ENCODE measurements at places on chromosomes 7 and 10. TPM values are rescaled to one million over a fixed set of nuclear protein-coding genes. Genes with fewer than 3 reads are reported as not detected.

GRCh38 chr10:128549101-128549608 is 422.9 kb upstream of the MKI67 start:
- no peak for DNase-seq

DNA sequence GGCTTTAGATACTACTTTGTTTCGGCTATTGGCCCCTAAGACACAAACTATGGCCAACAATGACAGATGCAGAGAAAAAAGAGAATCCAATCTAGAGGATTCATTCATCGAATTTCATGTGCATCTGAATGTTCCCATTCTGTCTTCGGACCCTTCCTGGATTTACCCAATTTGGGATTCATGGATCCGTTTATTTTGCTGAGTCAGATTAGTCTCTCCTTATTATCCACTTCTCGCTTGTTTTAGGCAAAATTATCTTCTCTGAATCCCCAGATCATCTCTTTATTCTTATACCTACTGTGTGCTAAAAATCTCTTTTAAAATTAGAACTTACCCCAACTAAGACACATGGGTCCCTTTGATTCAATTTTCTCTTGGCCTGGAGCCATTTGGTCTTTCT is 6.5 kb downstream of the TRPV6 start:
- no peak for DNase-seq

GRCh38 chr10:110916554-110917346 is 2.2 kb downstream of the BBIP1 start:
- DNase-seq: no peak

DNA sequence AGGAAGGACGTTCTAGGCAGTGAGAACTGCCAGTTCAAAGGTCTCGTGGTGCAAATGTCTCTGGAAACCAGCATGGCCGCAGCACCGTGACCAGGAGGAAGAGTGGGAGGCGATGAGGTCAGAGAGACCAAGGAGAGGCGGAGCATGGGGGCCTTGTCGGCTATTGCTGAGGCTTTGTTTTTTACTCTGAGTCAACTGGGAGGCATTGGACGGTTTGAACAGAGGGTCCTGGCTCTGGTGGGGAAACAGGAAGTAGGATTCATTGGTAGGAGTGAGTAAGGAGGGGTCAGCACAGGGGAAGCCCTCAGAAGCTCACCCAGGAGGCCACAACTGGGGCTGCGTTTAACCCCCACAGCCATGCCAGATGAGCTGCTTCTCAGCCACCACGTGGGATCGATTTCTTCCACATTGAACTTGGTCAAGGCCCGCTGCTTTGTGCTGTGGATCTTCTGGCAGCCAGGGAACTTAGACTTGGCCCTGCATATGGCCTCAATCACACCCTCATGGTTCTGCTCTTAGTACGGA is 22.2 kb upstream of the SH2B2 start:
- no peak for DNase-seq

- DNase-seq: no peak
Observed at GRCh38 chr10:117532451-117533107, 10.0 kb upstream of the EMX2 start.

GRCh38 chr7:76296743-76297740 is 5.4 kb upstream of the HSPB1 start:
- peak; percentile 99 for DNase-seq

DNA sequence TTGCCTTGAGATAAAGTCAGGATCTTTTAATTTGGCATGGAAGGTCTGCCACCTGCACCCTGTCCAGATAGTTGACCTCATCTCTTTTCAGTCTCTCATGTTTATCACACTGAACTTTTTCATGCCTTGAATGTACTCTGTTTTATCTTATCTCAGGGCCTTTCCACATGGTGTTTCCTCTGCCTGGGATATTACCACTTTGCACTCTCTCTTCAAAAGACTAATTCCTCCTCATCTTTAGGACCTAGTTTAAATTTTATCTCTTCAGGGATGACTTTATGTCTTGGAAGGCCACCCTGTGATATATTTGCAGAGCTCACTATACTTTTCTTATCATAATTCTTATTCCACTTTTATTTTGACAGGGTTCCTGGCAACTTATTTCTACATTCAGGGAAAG is 150.0 kb downstream of the DNAJB9 start:
- no peak for DNase-seq

GRCh38 chr7:45923818-45924217 is 2.7 kb upstream of the IGFBP3 start:
- DNase-seq: no peak

DNA sequence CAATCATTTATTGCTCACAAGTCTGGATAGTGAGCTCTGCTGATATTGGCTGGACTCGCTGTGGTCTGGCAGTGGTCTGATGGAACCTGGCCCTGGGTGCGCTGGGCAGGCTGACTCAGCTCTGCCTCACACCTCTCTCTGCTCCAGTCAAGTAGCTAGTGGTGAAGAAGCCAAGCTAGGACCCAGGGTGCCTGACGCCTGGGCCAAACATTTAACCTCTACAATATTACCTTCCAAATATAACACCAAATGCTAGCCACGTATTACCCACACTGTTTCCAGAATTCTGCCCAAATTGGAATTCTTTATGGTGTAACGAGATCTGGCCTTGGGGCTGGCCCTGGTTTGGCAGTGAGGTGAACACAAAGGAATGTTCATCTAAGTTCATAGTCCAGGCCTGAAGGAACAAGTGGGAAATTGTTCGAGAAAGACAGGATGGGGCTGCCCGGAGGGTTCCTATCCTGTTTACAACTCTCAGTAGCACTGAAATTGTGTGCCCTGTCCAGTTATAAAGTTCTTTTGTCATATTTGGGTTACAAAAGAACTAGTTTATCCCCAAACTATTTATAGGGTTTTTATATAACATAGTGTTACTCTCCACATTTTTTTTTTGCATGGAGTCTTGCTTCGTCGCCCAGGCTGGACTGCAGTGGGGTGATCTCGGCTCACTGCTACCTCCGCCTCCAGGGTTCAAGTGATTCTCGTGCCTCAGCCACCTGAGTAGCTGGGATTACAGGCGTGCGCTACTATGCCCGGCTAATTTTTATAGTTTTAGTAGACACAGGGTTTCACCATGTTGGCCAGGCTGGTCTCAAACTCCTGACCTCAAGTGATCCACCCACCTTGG is 16.3 kb downstream of the OR2AE1 start:
- DNase-seq: peak; percentile 87

GRCh38 chr7:143381427-143382125 is 431 bp downstream of the ZYX start:
- DNase-seq: no peak

- no peak for DNase-seq
Observed at GRCh38 chr10:82757901-82758300, 882.9 kb downstream of the NRG3 start.

DNA sequence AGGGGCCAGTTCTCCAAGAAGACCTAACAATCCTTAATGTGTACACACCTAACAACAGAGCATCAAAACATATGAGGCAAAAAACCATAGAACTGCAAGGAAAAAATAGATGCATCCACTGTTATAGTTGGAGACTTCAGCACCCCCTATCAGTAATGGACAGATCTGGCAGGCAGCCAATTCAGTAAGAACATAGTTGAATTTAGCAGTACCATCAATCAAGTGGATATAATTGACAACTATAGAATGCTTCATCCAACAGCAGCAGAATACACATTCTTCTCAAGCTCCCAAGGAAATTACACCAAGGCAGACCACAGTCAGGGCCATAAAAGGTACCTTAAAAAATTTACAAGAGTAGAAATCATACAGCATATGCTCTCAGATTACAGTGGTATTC is 42.2 kb downstream of the POLL start:
- no peak for DNase-seq

- no peak for DNase-seq
Observed at GRCh38 chr10:58644311-58644710, 131.6 kb downstream of the BICC1 start.

DNA sequence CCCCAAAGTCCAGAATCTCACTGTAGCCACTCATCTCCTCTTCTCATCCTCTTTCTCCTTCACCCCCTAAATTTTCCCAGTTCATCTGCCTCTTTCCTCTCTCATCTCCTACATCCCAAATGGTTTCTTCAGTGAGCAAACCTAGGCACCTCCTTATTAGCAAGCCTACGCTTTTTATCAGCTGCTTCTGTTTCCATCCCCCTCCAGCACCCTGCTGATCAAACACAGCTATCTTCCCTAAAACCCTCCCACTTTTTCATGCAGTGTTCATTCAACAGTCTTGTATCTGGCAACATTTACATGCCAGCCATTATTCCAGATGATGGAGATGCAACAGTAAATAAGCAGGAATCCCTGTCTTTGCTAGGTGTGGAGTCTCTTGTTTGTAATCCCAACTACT is 3.3 kb upstream of the ABRAXAS2 start:
- DNase-seq: no peak

GRCh38 chr7:110484356-110484755 is 606.6 kb upstream of the LRRN3 start:
- DNase-seq: no peak

GRCh38 chr7:155506854-155507337 is 39.5 kb downstream of the CNPY1 start:
- DNase-seq: no peak

DNA sequence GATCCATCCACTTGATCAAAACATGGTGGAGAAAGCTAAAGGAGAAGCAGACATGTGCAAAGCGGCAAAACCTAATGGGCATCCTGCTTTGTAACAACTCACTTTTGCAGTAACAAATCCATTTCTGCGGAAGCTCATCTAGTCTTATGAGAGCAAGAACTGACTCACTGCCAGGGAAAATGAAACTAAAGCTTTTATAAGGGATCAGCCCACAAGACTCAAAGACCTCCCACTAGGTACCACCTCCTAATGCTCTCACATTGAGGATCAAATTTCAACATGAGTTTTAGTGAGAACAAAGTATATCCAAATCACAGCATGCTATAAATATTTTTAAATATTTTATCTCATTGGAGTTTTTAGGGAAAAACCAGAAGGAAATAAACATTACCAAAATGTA is 120.1 kb upstream of the GNAI1 start:
- peak; percentile 38 for DNase-seq

DNA sequence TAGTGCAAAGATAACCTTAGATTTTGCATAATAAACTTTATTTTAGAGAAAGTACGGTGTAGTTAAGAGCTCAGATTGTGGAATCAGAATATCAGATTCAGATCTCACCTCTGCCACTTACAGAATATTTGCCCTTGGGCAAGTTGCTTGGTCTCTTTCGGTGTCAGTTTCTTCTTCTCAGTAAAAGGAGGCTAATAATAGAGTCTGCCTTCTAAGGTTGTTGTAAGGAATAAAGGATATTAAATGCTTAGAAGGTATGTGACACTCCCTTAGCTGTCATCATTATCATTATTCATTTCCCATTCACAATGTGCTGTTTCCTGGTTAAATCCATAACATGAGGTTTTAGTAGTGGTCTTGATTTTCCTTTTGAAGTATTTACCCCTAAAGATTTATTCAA is 42.2 kb downstream of the MPLKIP start:
- DNase-seq: no peak

GRCh38 chr7:3683546-3684539 is 382.8 kb downstream of the SDK1 start:
- no peak for DNase-seq

- DNase-seq: no peak
Observed at GRCh38 chr10:102627291-102627735, 17.0 kb upstream of the TRIM8 start.

- DNase-seq: no peak
Observed at GRCh38 chr10:30645340-30645827, 15.8 kb upstream of the LYZL2 start.

DNA sequence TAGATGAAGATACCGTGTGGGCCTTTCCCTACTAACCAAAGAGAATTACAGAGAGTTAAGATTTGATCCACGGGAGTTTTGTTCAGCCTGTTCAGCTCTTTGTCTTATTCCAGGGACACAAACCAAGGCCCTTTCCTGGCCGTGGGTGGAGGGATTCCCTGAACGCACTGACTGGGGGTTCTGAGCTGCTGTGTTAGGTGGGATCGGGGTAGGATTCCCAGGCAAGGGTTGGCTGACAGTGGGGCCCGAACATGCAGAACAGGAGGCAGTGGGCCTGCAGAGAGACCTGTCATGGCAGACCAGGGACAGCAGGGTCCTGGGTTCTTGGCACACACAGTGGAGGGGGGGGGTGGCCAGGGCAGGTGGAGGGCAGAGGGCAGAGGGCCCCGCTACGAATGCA is 89.5 kb upstream of the MKI67 start:
- DNase-seq: no peak

GRCh38 chr7:81459485-81459884 is 310.4 kb downstream of the HGF start:
- no peak for DNase-seq

DNA sequence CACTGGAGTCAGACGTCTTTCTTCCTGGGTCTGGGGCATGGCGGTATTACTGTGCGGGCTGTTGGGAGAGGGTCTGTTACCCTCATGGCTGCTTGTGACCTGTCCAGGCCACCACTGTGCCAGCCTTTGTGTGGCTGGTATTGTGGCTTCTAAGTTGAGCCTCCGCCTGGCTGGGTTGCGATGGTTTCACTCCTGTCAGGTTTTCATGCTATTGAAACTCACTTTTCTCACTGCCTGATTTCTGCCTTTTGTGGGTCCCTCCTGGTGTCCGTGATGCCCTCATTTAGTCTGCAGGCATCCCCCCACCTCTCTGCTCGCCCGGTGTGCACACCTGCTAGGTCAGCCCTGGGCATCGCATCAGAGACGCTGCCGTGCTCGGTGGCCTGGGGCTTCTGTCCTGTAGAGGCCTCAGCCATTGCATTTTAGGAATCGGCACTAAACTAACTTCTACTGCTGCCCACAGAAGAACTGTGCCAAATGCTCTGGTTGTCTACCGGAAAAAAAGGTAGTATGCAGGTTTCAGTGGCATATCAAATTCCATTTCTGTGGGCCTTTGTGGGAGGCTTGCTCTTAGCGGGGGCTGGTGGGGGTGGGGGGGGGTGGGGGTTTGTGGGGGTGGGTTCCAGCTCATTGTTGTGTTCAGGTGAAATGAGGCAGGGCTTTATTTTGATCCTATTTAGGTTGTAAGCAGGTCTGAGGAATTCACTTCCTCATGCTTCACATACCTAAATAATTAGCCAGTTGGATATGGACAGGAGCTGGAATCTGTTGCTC is 64.3 kb downstream of the MGMT start:
- DNase-seq: peak; percentile 77

LRRTM3 gene
- total RNA-seq: not detected

ECHS1 gene
- 62.6 TPM for total RNA-seq

FBXW4 gene
- total RNA-seq: 14.6 TPM

LIPJ gene
- not detected for total RNA-seq

ZNF32 gene
- 25.4 TPM for total RNA-seq

MINPP1 gene
- total RNA-seq: 16.4 TPM

NEUROG3 gene
- total RNA-seq: not detected

CAV2 gene
- 280 TPM for total RNA-seq

GCK gene
- total RNA-seq: 0.58 TPM

KIF5B gene
- total RNA-seq: 128 TPM

NUDCD3 gene
- 90.2 TPM for total RNA-seq

Measured in foreskin keratinocyte (primary cell).